ENCODE measurements at places on chromosomes 3 and 15. TPM values are rescaled to one million over a fixed set of nuclear protein-coding genes. Genes with fewer than 3 reads are reported as not detected.

The RLBP1 gene
- total RNA-seq: not detected

The KNL1 gene
- total RNA-seq: 18.8 TPM

DNA sequence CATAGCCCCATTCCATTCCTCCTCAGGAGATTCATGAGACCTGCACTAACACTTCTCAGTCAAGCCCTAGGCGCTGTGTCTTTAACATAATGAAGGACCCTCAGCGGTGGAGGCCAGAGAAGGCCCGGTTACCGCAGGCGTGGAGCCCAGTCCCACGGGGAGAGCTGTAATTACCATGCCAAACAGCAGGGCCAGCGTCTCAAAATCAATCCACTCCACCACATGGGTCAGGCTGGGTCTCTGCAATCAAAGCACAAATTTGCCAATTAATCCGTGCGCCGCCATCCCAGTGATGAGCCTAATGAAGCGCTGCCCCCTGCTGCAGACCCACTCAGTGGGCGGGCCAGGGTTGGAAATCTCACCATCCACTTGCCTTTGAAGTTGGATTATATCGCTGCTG, 109.7 kb downstream of the OCA2 start:
- no peak for DNase-seq

- DNase-seq: peak; percentile 40
Observed at GRCh38 chr3:138479438-138479863, 45.0 kb downstream of the ESYT3 start.

DNA sequence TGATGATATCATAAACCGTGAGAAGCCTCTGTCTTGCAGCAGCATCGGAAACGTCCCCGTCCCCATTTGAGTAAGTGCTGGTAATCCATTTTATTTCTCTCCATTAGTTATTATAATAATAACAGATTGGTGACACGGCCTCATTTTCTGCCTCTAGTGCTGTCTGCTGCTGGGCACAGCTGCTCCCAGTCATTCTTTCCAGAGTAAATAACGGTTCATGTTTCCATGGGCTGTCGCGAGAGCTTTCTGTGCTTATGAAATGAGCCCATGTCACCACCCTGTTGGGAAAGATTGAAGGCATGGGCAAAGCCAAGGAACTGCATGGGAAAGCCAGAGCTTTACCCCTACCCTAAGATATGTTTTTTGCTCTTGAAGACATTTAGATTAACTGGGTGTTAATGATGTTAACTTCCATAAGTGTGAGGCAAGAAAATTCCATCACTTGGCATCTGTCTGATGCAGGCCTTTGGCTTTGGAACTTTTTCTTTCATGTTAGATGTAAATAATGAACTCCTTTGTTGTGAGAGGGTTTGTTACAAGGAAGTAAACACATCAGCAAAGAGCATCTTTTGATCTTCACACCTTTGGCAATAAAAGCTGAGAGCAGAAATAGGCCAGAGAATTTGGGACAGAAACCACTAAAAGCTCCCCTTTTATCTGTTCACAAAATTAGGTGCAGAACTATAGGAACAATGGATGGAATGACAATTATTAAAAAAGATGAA, 141.8 kb downstream of the FILIP1L start:
- no peak for DNase-seq

DNA sequence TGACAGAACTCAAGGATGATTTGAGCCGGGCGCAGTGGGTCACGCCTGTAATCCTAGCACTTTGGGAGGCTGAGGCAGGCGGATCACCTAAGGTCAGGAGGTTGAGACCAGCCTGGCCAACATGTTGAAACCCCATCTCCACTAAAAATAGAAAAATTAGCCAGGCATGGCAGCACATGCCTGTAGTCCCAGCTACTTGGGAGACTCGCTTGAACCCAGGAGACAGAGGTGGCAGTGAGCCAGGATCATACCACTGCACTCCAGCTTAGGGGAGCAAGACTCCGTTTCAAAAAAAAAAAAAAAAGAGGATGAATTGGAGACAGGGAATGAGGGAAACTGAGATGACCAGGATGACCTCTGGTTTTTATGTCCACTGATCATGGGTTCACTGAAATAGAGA, 60.4 kb upstream of the CDIN1 start:
- DNase-seq: no peak

DNA sequence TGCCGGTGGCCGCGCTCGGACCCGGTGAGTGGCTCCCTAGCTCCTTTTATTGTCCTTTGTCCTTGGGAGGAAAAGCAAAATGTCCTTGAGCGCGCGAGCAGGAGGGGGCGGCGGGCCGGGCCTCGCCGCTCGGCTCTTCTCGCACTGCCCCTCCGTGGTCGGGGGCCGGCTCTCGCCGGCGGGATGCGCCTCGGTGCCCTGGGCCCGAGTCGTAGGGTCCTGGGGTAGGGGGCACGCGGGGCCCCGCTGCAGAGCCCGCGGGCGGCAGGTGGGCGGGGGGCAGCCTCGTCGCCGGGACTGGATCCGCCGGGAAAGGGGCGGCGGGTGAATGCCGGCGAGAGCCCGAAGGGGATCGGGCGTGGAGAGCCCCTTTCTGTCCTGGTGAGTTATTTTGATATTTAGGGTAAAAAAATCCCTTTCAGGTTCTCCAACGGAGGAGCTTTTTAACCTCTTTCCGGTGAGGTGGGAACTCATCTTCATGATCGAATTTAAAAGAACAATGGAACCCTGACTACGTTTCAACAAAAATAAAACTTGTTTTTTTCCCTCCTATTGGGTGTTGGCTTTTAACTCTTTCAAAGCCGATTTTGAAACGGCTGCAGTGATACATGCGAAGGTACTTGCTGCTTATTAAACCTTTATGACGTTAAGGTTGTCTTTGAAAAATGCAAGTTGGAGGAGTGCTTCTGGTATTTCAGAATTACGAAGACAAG, 16.8 kb upstream of the CHD2 start:
- DNase-seq: peak; percentile 32

- no peak for DNase-seq
Observed at GRCh38 chr3:13710251-13710650, 161.3 kb downstream of the FBLN2 start.

DNA sequence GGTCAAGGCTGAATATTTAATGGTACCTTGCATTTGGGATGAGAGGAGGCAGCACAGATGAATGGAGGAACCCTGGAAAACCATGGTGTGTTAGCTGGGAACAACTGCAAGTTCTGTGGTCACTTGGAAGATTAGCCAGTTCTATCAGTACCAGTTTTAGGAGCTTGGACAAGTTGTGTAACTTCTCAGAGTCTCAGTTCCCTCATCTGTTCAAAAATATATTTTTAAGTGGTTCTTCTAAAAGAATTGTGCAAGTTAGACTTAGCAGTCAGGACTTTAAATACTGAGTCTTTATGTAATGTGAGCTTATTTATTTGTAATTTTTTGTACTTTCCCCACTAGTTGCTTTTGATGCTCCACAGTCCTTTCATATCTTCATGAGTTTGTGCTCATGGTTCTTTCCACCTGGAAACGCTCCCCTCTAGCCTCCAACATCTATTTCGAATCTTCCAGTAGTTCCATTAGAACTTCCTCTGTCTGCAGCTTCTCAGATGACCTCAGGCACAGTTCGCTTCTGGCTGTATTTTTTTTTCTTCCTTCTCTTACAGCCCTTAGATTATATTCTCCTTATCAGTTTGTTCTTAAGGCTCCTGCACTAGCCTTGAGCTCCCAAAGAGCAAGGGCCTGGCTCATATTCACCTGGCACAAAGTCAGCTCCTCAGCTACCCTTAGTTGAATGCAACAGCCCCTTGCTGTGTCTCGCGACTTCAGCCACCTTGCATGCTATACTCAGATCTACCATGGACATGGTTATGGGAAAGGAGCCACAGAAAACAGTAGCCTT, 27.1 kb downstream of the ITPR1 start:
- DNase-seq: no peak

The CFAP91 gene
- total RNA-seq: 0.57 TPM

- DNase-seq: no peak
Observed at GRCh38 chr15:96358821-96359615, 28.5 kb downstream of the NR2F2 start.

The LTK gene
- 8.2 TPM for total RNA-seq

GRCh38 chr3:90091549-90091948, 984.1 kb downstream of the EPHA3 start:
- DNase-seq: peak; percentile 19

DNA sequence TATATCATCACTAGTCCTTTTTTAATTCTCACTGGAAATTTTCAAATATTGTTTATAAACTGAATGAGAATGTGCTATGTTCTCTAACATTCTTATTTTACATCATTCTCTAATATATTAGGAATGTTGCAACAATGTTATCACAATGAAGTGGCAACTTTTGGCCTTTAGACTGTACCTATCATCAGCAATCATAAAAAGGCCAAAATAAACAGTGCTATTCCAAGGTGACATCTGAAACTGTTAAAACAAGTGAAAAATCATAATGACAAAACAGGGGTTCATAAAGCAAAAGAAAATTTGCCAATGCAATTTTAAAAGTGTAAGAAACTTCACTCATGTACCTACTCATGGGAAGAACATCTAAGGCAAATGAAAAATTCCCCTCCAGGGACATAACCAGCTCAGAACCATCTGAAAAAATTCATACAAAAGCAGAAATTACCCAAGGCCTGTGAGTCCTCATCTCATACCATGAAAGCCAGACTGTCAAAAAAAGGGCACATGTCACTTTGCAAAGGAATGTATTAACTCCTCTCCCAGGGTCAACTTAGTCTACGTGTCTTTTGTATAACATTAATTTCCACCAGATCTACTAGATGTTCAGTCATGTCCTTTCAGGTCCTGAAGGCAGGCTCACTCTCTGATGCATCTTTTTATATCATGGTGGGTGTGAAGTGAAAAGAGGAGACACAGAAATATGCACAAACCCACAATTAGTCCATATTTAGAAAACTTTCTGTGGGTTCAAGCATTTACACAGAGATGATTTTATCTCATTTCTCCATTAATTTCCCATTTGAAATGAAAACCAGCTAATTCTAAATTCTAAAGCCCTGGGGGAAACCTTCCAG, 211.9 kb downstream of the CBLB start:
- no peak for DNase-seq

GRCh38 chr3:156519758-156520162, 35.2 kb downstream of the SSR3 start:
- DNase-seq: no peak

The BUB1B gene
- total RNA-seq: 10.2 TPM

The UROC1 gene
- total RNA-seq: not detected

DNA sequence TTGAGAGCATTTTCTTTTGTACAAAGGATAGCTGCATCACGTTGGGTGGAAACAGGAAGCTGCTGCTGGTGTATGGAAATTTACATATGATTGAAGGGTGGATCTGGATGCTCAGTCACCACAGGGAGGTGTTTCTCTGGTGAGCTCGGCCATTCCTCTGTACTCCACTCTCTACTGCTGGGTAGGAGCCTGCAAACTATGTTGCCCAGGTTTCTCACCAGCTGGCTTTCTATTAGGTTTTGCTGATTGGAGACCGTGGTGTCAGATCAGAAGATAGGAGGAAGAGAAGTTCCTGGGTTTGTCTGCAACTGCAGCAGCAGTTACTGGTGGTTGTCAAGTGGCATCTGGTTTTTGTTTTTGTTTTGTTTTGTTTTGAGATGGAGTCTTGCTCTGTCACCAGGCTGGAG, 61.7 kb downstream of the TAMM41 start:
- no peak for DNase-seq

The CFAP100 gene
- not detected for total RNA-seq

The LRRIQ4 gene
- total RNA-seq: not detected

DNA sequence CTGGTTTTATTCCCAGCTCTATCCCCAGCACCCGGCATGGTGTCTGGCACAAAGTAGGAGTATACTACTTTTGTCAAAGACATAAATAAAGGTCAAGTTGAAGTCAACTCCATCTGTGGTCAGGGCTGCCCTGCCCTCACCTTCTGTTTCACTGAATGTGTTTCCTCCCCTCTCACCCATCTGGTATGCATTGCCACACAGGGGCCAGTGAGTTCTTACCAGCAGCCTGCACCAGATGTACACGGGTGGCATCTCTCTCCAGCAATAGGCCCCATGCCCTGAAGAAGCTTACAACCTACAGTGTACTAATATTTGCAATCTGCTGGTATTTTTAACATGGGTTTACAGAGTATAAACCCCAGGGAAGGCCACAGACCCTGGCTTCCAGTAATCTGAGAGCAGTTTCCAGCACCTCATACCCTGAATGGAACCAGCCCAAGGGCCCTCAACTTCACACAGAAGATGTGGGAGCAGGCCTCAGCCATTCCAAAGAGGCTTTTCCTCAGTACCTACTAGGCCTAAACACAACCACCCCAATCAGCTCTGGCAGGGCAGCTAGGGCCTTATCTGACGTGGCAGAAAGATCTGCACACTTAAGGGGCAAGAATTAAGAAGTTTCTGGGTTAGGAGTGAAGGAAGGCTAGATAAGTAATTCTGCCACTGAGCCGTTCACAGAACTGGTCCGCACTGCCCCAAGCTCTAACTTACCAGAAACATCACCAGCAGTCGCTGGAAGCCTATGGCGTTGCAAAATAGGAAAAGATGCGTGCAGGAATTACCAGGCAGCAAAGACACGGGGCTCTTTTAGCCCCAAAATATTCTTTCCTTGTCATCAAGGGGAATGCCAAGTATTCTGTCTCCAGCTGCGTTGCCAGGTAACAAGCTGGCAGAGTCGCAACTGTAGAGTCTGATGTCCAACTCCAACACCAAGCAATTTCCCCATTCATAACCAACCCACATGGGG, 2.1 kb downstream of the IDH2 start:
- DNase-seq: peak; percentile 62

DNA sequence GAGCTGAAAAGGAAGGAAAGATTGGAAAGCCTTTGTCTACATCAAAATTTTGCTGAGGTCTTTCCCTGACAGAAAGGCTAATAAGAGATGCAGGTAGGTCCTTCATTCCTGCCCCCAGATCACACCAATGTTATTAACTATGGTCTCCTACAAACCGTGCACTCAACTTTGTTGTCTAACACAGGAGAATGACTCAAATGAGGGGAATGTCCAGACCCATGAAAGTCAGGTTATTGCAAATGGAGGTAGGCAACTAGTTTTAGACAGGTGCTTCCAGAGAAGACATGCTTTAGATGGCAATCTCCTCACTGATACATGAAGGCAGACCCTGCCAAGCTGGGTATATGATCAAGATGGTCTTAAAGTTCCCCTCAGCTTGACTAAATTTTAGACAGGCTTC, 51.0 kb downstream of the NFKBIZ start:
- no peak for DNase-seq

DNA sequence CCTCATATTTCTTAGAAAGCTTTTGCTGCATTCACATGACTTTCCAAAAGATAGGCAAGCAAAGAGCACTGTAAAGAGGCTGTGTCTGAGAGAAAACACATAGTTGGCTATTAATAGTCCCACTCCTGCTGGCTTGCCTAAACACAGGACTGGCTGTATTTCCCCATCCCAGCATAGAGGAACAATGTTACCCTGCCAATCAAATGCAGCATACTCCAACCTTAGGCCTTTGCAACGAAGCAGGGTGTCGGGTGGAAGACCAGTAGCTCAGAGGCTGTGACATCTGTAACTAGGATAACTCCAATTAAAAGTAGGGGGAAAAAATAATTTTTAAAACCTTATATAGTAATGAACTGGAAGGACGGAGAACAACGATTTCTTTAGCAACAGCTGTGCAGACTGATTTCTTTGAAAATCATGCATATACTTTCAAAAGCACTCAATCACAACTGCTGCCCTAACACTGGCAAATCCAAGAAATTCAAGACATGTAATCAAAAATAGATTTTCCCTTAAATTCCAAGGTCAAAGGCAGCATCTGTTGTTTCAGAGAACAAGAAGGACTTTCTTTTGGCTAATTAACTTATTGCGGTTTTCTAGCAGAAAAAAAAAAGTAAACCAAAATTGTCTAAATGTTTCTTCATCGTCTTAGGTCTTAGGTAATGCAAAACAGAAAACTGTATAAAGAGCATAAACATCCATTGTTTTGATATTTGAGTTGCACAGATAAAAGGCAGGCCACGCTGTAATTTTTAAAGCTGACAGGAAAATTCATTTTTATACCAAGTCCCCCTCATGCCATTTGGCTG, 139.3 kb downstream of the TNIK start:
- DNase-seq: no peak

The POPDC2 gene
- total RNA-seq: 1.3 TPM

The COL6A5 gene
- 0.15 TPM for total RNA-seq
